Activated naive CD8-positive, alpha-beta T cell treated with anti-CD3 and anti-CD28 coated beads for 36 hours (primary cell): ENCODE measurements at places on chromosomes 3 and 15.

GRCh38 chr3:9552252-9552999 is 1.2 kb downstream of the LHFPL4 start:
- peak; percentile 48 for DNase-seq

GRCh38 chr3:189593581-189593980 is 37.6 kb upstream of the TP63 start:
- no peak for DNase-seq

- DNase-seq: no peak
Measured at GRCh38 chr15:68548364-68548763, 30.4 kb upstream of the CORO2B start.

- no peak for DNase-seq
Measured at GRCh38 chr15:53389271-53390037, 370.0 kb downstream of the WDR72 start.

GRCh38 chr15:75114796-75115195 is 86.9 kb upstream of the C15orf39 start:
- DNase-seq: no peak
